Right renal cortex interstitium (tissue), 3 donors: ENCODE measurements at places on chromosomes 13 and 19. TPM values are rescaled to one million over a fixed set of nuclear protein-coding genes. Genes with fewer than 3 reads are reported as not detected.

GRCh38 chr13:40562975-40563349, 103.5 kb downstream of the FOXO1 start:
- no peak for DNase-seq

- DNase-seq = no peak
Observed at GRCh38 chr13:108326309-108326708, 56.8 kb downstream of the TNFSF13B start.

- DNase-seq = no peak
Observed at GRCh38 chr19:14901675-14902260, 15.8 kb upstream of the OR7A17 start.

IGLON5 gene
- polyA plus RNA-seq = 3.7 TPM

- DNase-seq = no peak
Observed at GRCh38 chr19:28889941-28890670, 322.8 kb downstream of the UQCRFS1 start.

- DNase-seq = no peak
Observed at GRCh38 chr13:42649831-42650230, 75.9 kb downstream of the TNFSF11 start.

WDR87 gene
- polyA plus RNA-seq = not detected

DNA sequence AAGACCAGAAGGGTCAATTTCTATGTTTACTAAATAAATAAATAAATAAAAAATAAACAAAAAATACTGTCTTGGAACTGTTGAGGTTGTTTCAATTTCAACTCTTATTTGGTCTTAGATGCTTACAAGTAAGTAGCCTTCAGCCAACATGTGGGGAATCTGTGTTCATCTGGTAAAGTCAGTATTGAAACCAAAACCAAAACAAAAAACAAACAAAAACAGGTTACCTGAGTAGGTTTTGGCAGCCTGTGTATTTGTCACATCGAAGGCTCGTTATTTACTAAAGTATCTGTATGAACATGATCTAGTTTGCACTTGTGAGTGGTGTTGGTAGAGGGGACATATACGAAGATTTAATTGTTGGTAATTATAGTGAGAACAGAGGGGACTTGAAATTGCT, 471.5 kb downstream of the SLITRK5 start:
- no peak for DNase-seq

MBD3L2 gene
- not detected for polyA plus RNA-seq

DNA sequence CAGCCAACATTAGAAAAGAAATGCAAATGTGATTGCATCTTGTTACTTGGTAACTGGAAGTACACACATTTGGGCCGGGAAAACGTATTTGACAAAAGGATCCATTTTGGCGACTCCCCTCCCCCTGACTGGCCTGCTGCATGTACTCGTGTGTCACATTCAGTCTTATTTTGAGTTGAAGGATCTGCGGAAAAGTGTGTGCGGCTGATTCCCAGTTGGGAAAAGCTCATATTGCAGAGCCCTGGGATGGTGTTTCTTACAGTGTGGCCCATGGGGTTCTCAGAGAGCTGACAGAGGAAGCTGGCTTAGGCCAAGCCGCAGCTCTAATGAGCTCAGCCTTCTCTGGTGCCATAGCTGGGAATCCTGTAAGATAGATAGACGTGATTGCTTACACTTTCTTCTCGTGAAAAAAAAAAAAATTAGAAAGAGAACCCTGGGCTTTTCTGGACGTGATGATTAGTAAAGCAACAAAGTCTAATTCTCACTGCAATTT, 170.3 kb upstream of the ARGLU1 start:
- no peak for DNase-seq

GRCh38 chr19:48344892-48345291, 18.8 kb downstream of the TMEM143 start:
- no peak for DNase-seq

GRCh38 chr19:42199440-42200115, 17.9 kb downstream of the DEDD2 start:
- no peak for DNase-seq

DNA sequence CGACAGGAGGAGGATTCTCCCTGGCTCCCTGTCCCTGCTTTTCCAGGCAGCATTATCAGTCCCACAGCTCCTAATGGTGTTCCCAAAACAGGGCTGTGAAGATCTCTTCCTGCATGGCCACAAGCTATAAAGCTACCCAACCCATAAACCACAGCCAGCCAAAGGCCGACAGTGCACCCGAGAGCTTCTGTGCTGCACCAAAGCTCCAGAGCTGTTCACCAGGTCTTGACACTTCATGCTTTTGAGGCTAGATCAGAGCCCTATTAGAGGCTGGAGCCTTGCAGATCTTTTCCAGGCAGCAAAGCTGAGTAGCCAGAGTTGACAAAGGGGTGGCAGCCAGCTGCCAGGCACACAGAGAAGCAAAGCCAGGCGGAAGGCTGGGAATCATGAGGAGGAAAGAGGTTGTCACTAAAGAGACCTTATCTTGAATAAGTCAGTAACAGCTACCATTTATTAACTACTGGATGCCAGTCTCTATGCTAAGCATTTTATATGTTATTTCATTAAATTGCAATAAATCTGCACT, 180.4 kb downstream of the KATNAL1 start:
- DNase-seq = no peak

N4BP2L1 gene
- polyA plus RNA-seq = 19.7 TPM

DNA sequence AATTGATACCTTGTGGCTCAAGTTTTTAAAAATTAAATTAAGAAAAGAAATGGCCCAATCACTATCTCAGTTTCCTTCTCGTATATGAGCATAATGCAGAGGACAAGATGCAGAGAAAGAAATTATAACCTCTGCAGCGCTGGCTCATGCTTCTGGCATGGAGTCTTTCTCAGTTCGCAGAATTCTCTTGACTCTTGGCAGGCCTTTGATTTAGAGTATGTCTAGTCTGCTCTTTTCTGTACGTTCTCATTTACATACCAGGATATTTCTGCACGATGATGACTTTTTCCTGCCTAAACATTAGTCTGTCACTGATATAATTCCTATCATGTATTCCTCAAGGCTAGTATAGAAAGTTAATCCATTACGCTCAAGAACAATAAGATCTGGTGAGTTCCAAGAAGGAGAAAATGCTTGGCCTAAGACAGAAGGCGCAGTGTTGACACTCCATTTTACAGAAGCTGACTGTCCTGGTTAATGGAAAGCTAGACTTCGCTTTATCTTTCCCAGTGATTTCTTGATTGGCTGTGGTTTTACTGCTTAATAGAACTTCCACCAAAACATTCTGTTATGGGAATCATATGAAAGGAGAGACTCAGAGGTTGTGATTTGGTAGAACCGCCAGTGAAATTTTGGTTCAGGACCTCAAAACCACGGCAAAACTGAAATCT, 1.7 kb upstream of the SMAD9 start:
- DNase-seq = no peak

- no peak for DNase-seq
Observed at GRCh38 chr19:17406046-17406886, 836 bp upstream of the BST2 start.

DNA sequence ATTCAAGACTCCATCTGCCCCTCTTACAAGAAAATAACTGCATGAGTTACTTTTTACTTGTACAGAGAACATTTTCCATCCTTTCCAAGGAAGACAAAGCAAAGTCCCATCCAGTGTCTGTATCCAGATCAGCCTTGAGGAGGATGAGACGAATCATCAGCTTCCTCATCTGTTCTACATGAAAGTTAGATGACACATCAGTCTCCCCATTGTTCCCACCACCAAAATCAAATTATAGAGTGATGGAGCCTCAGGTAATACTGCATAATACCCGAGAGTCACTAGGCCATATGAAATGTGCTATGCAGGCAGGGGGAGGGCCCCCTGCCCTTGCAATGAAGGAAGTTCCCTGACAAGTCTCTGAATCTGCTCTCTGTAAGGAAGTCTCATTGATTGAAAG, 1244.6 kb upstream of the SLC10A2 start:
- DNase-seq = no peak

DNA sequence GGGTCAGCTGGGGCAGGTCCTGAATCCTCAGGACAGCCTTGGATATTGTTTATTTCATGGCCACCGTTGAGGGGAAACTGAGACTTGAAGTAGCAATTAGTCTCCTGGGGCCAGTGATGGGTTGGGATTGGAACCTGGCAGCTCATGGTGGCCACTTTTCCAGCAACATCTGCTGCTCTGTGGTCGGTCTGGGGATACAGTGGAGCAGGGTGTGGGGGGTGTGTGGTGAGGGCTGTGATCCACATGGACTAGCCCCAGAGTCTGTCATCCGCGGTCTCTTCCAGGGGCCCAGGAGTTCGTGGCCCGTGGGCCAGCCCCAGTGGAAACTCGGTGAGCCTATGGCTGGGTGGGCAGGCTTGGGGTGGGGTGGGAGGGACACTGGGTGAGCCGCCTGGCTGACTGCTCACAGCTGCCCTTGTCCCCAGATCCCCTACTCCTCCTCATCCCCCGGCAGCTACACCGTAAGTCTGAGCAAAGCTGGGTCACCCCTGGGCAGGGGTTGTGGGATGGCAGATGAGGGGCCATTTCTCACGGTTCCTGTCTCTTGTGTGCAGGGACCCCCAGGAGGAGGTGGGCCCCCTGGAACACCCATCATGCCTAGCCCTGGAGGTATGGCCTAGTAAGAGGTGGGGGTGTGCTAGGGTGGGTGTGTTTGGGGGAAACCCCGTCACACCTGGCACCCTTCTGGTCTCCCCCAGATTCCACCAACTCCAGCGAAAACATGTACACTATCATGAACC, 5.5 kb downstream of the ISYNA1 start:
- no peak for DNase-seq

DNA sequence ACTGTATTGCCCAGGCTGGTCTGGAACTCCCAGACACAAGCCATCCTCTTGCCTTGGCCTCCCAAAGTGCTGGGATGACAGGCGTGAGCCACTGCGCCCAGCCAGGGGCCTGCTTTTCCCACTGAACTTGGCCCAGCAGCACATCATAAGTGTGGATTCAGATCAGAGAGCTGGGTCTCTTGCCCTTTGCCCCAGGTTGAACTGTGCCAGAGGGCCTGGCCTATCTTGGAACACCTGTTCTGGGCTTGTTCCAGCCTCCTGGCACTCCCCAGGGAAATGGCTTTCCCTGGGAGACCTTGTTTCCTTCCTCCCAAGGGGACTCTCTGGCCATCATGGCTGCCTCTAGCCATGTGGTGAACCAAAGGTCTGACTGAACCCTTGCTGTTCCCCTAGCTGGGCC, 3.4 kb downstream of the CC2D1A start:
- no peak for DNase-seq

GRCh38 chr19:45156751-45157150, 4.0 kb downstream of the NKPD1 start:
- no peak for DNase-seq

- DNase-seq = no peak
Observed at GRCh38 chr13:60696602-60697001, 299.6 kb downstream of the TDRD3 start.

- DNase-seq = no peak
Observed at GRCh38 chr19:39413272-39413910, 922 bp downstream of the PLEKHG2 start.

- no peak for DNase-seq
Observed at GRCh38 chr13:36362914-36363313, 16.7 kb upstream of the SPART start.

DNA sequence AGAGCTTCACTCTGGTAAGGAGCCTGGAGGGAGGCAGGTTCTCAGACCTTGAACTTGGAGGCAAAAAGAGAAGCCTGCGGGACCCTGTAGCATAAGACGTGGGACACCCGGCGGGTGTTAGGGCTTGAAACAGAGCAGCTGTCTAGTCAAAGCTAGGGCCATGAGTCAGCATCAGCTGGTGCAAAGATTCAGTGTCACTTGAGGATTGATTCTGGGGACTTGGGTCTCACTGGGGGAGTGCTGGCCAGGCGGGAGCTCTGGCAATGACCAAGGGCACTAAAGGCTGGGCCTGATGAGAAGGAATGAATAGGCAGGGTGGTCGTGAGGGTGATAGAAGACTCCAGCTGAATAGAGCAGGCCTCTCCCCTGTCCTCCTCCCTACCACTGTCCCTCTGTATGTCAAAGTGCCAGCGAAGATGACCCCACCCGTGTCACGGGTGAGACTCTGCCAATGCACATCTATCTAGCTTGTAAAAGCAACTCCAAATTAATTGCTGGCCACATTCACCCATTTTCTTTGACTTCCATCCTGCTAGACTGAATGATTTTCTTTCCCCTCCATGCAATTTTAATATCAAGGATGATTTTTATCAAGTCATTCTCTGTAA, 97.1 kb downstream of the MBNL2 start:
- DNase-seq = no peak

- no peak for DNase-seq
Observed at GRCh38 chr19:42254089-42254849, 659 bp downstream of the ERF start.

SLC10A2 gene
- polyA plus RNA-seq = 0.68 TPM

PGLYRP1 gene
- polyA plus RNA-seq = 0.29 TPM

MAG gene
- polyA plus RNA-seq = 2.3 TPM

PCP2 gene
- 0.62 TPM for polyA plus RNA-seq

PGPEP1 gene
- 21.0 TPM for polyA plus RNA-seq

ZNF726 gene
- 9.4 TPM for polyA plus RNA-seq

TMEM272 gene
- polyA plus RNA-seq = 0.22 TPM

GRCh38 chr19:1284979-1285736, 515 bp upstream of the EFNA2 start:
- DNase-seq = no peak

PPP1R15A gene
- 48.1 TPM for polyA plus RNA-seq

GRCh38 chr19:33468361-33469170, 53.0 kb downstream of the PEPD start:
- no peak for DNase-seq

DNA sequence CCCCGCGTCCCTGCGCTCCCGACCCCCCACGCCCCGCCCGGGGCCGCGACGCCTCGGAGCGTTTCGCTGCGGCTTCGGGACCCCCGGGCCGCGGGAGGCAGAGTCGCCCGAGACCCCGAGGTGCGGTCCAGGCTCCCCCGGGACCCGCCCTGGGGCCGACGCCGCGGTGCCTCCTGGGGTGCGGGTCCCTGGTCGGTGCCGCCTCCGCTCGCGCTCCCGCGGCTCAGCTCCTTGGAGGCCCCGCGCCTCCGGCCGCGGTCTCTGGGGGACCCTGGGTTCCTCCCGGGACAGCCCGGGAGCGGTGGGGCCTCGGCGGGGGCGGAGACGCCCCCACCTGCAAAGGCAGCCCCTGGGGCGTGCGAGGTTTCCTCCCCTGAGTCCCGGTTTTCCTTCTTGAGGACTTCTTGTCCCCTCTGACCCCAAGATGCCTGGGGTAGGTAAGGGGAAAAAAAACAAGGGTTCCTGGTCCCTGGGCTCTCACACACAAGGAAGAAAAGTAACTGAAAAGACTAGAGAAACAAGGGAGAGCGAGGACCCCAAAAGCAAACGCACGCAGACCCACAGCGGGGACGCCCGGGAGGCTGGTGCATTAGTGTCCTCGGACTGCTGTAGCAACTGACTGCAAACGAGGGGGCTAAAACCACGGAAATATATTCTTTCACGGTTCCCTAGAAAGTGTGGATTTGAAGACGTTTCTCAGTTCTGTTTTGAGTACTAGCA, 740 bp downstream of the ZNF555 start:
- no peak for DNase-seq
